ENCODE measurements at places on chromosomes 7 and 10.

GRCh38 chr7:134691546-134692343 is 45.1 kb downstream of the BPGM start:
- DNase-seq: no peak

- DNase-seq: no peak
Measured at GRCh38 chr10:16770670-16771069, 46.6 kb downstream of the RSU1 start.

- DNase-seq: no peak
Measured at GRCh38 chr10:90856261-90856660, 1.6 kb downstream of the HTR7 start.

DNA sequence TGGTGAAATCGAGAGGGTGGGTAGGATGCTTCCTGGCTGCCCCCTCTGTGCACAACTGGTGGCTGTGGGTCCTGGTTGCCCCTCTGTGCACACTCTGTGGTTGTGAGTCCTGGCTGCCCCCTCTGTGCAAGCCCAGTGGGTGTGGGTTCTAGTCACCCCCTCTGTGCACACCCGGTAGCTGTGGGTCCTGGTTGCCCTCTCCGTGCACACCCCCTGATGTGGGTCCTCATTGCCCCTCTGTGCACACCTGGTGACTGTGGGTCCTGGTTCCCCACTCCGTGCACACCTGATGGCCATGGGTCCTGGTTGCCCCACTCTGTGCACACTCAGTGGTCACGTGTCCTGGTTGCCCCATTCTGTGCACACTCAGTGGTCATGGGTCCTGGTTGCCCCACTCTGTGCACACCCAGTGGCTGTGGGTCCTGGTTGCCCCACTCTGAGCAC is 20.3 kb upstream of the RET start:
- DNase-seq: no peak

GRCh38 chr10:68756246-68756645 is 35.2 kb downstream of the CCAR1 start:
- DNase-seq: no peak

DNA sequence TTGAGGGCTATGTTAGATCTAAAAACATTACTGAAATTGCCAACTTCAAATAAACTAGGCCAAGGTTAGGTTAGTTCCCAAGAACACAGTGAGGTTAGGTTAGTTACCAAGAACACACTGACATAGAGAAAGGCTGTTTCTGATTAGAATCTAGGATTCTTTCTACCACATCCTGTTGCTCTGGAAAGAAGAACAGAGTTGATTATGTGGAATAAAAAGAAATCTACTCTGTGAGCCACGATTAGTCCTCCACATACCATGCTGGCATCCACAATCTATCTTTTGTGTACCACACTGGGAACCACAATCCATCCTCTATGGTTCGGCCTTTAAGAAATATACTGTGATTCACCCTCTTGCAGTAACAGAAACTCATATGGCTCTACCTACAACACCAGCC is 91.4 kb downstream of the LRRTM3 start:
- no peak for DNase-seq

- no peak for DNase-seq
Measured at GRCh38 chr10:77501152-77501845, 136.3 kb downstream of the KCNMA1 start.

- no peak for DNase-seq
Measured at GRCh38 chr10:43981232-43981631, 332.6 kb upstream of the ZNF32 start.

GRCh38 chr7:24279512-24279911 is 4.5 kb upstream of the NPY start:
- no peak for DNase-seq

GRCh38 chr7:137669706-137670105 is 177.1 kb downstream of the DGKI start:
- DNase-seq: no peak

DNA sequence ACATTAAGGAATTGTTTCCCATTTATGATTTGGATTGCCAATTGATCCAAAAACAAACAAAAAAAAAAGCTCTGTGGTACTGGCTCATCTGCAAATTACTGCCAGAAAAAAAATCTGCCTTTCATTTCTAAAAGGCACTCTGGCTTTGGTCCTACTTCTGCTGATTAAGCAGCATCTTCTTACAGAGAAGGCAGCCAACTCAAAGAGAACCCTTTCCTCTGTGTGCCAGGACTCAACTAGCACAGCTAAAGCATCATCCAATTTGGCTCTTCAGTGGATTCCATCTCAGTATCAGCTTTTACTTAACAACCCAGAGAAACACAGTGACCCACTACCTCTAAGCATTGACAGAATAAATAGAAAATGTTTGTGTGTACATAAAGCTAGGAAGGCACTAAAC is 80.6 kb downstream of the GSAP start:
- DNase-seq: peak; percentile 53

DNA sequence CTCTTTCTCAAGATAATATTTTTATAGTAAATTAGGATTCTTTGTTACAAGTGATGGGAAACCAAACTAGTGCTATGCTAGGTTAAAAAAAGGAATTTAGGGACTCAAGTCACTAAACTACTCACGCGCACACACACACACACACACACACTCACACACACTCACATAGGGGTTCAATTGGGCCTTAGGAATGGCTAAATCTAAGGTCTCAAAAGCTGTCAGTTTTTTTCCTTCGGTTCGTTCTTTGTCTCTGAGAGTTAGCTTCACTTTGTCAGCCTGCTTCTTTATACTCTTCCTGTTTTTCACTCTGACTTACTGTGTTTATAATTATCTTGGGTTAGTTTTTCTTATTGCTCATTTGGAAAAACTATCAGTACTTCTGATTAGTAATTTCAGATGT is 138.9 kb downstream of the ADK start:
- DNase-seq: no peak

GRCh38 chr7:71264005-71264404 is 132.1 kb downstream of the GALNT17 start:
- no peak for DNase-seq

DNA sequence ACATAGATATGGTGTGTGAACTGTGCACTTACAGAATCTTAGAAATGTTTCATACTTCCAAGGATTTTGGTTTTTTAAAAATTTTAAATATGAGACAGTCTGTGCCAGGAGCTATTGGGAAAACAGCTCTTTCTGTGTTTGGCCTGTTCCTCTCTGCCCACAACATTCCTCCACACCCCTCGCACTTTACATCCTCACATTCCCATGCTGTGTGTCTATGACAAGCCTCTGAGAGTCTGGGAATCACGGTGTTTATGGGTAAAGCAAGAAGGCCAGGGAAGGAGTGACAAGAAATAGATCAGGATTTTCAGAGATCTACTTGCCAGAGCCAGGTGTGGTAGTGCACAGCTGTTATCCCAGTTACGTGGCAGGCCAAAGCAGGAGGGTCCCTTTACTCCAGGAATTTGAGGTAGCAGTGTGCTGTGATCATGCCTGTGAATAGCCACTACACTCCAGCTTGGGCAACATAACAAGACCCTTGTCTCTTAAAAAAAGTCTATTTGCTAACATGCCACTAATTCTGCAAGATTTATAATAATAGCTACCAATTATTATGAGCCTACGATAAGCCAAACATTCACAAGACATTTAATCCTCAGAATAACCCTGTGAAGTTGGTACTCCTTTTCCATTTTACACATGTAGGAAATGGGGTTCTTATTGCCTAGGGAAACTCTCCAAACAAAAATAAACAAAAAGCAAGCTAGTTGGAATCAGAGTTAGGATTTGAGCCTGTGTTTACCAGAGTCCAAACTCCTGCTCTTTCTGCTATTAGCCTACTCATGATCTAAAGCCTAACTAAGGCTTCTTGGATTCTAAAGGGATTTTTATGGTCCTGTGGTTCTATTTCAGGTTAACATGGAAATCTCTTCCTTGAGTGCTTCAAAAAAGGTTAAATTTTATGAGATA is 168.3 kb upstream of the SP8 start:
- no peak for DNase-seq

- no peak for DNase-seq
Measured at GRCh38 chr7:139200382-139200781, 30.7 kb upstream of the UBN2 start.

GRCh38 chr7:106111655-106112117 is 426 bp downstream of the SYPL1 start:
- DNase-seq: peak; percentile 55

DNA sequence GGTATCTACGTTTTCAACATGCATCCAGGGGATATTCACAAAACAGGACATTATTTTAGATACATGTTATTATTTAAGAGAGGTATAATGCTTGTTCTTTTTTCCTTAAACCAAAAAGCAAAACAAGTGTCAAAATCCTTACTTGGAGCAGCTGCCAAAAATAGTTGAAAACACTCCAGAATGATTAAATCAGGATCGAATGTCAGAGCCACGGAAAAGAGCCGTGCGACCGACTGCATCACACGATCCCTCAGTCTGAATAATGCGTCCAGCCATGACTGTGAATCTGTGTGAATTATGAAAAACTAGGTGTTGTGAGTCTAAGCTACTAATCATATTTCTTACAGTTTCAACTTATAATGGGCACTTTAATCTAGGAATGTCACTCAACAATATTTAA is 126.0 kb downstream of the PARD3 start:
- DNase-seq: no peak

DNA sequence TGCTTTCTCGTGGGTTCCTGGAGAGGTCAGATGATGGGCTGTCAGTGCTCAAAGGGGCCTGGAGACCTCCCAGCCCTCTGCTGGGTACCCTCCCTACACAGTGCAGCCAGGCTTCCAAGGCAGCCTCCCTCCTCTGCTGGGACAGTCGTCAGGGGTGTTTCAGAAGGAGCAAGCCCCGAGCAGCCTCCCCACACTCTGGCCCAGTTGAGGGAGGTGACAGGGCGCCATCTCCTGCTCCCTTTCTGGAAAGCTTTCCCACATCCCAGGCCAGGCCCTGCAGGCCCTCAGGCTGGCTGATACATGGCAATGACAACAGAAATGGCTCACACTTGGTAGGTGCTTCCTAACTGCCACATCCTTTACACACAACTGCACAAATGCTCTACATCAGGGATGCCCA is 32.1 kb downstream of the KCNMA1 start:
- DNase-seq: no peak

- DNase-seq: no peak
Measured at GRCh38 chr10:105681051-105681450, 1040.0 kb downstream of the SORCS3 start.

DNA sequence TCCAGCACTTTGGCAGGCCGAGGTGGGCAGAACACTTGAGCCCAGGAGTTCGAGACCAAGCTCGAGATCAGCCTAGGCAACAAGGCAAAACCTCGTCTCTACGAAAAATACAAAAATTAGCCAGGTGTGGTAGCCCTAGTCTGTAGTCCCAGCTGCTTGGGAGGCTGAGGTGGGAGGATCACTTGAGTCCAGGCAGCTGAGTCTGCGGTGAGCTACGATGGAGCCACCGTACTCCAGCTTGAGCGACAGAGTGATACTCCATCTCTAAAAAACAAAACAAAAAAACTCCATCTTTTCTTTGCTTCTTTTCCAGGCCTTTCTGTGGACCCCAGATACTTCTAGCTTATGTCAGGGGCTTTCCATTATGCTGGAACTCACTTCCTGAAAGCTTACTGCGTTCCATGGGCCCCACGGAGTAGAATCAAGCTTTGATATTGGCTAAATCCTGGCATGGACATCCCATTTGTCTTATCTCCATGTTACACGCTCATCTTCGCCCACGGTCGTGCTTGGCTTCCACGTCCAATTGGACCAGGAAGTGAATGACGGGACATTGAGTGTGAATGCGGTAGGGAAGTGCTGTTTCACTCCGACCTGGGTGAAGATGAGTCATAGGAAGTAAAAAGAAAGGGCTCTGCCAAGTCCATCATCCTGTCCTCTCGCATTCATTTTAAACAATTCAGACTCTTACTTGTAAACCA is 45.7 kb downstream of the FAM171A1 start:
- DNase-seq: no peak

DNA sequence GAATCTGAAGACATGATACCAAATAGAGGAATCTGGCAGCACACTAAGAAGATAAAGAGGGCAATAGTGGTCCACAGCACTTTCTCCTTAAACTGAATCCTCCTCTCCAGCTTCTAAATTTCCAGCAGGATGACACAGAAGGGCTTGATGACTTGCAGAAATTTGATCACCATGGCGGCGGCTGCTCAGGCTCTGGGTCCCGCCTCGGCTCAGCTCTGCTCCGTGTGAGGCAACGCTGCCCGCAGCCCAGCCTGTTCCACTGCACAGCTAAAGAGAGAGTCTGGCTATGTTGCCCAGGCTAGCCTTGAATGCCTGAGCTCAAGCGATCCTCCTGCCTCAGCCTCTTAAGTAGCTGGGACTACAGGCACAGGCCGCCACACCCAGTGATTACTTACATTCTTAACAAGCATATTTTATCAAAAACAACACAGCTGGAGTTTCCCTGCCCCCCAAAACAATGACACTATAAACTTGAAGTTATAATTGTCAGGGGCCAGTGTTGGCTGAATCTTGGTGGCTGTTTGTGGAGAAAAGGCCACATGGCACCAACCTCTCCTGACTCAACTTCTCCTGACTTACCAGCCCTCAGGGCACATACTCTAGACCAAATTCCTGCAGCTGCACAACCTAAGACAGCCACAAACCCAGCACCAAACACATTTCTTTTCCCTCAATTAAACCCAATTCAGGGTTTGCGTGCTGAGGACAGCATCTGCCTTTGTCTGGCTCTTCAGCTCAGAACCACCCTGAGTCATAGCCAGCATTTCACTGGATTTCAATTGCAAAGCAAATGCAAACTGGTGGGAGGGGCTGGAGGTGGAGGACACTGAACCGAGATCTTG is 11.6 kb upstream of the TNPO3 start:
- no peak for DNase-seq

DNA sequence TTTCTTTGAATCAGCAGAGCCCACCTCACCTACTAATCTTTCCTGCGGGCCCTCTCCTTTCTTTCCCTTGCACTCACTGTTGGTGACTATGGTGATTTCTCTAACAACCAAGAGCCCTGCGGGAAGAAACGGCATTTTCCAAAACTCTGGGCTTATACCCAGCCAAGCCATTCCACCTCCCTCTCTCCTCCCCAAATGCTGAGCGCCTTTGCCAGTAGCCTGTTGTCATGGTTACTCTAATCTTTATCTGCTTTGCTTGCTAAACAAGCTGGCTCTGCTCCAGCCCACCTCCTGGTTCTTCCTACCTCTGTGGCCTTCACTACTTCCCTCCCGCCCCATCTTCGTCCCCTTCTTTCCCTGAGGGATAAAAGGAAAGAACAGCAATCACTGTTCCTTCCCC is 86.7 kb downstream of the DGKI start:
- DNase-seq: no peak

- no peak for DNase-seq
Measured at GRCh38 chr10:1688531-1688930, 48.8 kb downstream of the ADARB2 start.

GRCh38 chr7:36262309-36263094 is 109.4 kb downstream of the EEPD1 start:
- no peak for DNase-seq

GRCh38 chr10:58184120-58184670 is 83.5 kb downstream of the IPMK start:
- no peak for DNase-seq

DNA sequence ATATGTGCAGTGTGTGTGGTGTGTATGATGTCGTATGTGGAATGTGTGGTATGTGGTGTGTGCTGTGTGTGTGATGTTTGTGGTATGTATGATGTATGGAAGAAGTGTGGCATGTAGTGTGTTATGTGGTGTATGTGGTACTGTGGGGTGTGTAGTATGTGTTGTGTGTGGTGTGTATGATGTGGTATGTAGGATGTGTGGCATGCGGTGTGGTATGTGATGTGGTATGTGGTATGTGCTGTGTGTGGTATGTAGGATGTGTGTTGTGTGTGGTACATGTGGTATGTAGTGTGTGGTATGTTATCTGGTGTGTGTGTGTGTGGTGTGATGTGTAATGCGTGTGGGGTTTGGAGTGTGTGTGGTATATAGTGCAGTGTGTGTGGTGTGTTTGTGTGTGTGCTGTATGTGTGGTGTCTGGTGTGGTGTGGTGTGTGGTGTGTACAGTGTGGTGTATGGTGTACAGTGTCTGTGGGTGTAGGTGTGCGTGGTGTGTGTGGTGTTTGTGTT is 129.6 kb downstream of the ATP6V0E2 start:
- no peak for DNase-seq

Measured in NCI-H1092 (cell line).